Activated naive CD8-positive, alpha-beta T cell treated with anti-CD3 and anti-CD28 coated beads, Interleukin-2, amount 10 ng/mL, durations not matched to agents 7 days and 5 days (primary cell): ENCODE measurements at places on chromosomes 3 and 15.

DNA sequence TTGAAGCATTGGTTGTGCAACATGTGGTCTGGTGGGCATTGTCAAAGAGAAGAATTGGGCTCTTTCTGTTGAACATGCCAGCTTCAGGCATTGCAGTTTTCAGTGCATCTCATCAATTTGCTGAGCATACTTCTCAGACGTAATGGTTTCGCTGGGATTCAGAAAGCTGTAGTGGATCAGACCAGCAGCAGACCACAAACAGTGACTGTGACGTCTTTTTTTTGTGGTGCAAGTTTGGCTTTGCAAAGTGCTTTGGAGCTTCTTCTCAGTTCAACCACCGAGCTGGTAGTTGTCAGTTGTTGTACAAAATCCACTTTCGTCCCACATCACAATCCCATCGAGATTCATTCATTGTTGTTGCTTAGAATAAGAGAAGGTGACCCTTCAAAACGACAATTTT is 84.5 kb downstream of the NPAP1 start:
- H3K4me1 ChIP-seq, result peaks cover 1% of the 10 kb centered on the region
- no peak overlapping the region for H3K4me3 ChIP-seq
- H3K27me3 ChIP-seq, result no peaks in the 10 kb centered on the region
- no peak for DNase-seq

GRCh38 chr3:137061186-137061585 is 103.4 kb downstream of the IL20RB start:
- H3K27me3 ChIP-seq, result peaks cover 3% of the 10 kb centered on the region
- H3K4me3 ChIP-seq, result no peak overlapping the region
- H3K4me1 ChIP-seq, result no peaks in the 10 kb centered on the region

DNA sequence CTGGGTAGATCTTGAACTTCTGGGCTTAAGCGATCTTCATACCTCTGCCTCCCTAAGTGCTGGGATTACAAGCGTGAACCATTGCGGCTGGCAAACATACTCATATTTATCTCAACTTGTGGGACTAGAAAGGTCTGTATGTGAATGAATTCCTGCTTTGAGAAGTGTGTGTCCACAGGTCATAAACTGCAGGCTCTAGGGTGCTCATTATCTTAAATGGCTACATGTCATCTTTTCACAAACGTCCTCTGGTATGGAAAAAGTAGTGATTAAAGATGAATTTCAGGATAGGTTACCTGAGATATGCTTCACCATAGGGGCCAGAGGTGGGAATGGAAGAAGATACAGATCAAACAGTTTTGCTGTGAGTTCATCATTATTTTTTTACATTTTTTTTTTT is 7.8 kb upstream of the HDAC11 start:
- no peak overlapping the region for H3K4me3 ChIP-seq
- peaks cover 13% of the 10 kb centered on the region for H3K27me3 ChIP-seq
- H3K27ac ChIP-seq, result no peak overlapping the region

DNA sequence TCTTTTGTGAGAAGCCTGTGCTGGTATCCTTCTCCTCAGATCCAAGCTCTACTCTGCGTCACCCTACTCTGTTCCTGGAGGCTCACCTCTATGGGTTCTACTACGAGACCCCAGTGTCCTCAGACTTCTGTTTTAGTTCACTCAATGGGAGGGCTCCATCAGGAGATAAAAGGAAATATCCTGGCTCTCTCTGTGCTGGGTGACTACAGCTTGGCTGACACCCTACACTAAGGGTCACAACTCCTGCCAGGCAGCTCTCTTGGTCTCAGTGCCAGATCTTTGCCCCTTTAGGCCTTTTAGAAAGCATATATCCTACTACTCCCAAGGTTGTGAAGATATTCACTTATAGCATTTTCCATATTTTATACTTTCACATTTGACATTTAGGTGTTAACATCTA is 46.5 kb downstream of the SPG11 start:
- no peak for DNase-seq
- H3K36me3 ChIP-seq, result peaks cover 48% of the 10 kb centered on the region
- H3K4me3 ChIP-seq, result no peak overlapping the region
- no peaks in the 10 kb centered on the region for H3K27me3 ChIP-seq
- no peak overlapping the region for H3K27ac ChIP-seq

GRCh38 chr3:126667631-126668449 is 12.9 kb upstream of the TXNRD3 start:
- peaks cover 11% of the 10 kb centered on the region for H3K4me1 ChIP-seq
- peaks cover 6% of the 10 kb centered on the region for H3K36me3 ChIP-seq
- H3K27me3 ChIP-seq, result peaks cover 12% of the 10 kb centered on the region
- DNase-seq, result no peak

GRCh38 chr3:172931746-172932285 is 181.3 kb downstream of the ECT2 start:
- H3K36me3 ChIP-seq, result no peaks in the 10 kb centered on the region
- no peak overlapping the region for H3K27ac ChIP-seq
- H3K4me1 ChIP-seq, result no peaks in the 10 kb centered on the region

- no peaks in the 10 kb centered on the region for H3K36me3 ChIP-seq
- no peaks in the 10 kb centered on the region for H3K4me1 ChIP-seq
- DNase-seq, result no peak
- H3K4me3 ChIP-seq, result no peak overlapping the region
- no peak overlapping the region for H3K27ac ChIP-seq
Measured at GRCh38 chr15:79154483-79155135, 64.0 kb upstream of the RASGRF1 start.

GRCh38 chr15:58190419-58190818 is 52.2 kb downstream of the AQP9 start:
- H3K36me3 ChIP-seq, result no peaks in the 10 kb centered on the region
- DNase-seq, result no peak
- no peak overlapping the region for H3K4me3 ChIP-seq
- H3K27ac ChIP-seq, result no peak overlapping the region

DNA sequence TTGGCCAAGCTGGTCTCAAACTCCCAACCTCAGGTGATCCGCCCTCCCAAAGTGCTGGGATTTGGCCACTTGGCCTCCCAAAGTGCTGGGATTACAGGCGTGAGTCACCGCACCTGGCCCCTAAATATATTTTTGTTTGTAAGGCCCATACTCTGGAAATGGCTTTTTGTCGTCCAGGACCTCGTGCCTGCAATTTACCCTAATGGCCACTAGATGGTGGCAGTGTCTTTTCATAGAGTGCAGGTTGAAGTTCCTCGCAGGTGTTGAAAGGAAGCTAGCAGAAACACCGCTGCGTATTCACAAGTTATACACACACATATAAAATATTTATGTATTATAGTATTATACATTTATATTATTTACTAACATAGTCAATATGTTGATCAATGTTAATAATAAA is 97.2 kb downstream of the LRTM1 start:
- H3K27me3 ChIP-seq, result no peaks in the 10 kb centered on the region
- no peak overlapping the region for H3K27ac ChIP-seq
- no peak for DNase-seq
- H3K36me3 ChIP-seq, result no peaks in the 10 kb centered on the region
- H3K4me3 ChIP-seq, result no peak overlapping the region

DNA sequence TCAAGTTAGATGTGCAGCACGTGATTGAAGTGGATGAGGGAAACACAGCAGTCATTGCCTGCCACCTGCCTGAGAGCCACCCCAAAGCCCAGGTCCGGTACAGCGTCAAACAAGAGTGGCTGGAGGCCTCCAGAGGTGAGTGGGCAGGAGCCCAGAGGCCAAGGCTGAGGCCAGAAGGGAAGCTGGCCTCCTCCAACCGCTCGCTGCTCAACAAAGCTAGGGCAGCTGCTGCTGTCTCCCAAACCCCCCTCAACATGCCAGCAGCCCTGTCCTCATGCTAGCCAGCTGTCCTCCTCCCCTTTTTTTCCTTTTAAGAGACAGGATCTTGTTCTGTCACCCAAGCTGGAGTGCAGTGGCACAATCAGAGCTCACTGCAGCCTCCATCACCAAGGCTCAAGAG is 57.0 kb downstream of the BOC start:
- no peak for DNase-seq
- no peaks in the 10 kb centered on the region for H3K36me3 ChIP-seq
- no peak overlapping the region for H3K27ac ChIP-seq

GRCh38 chr3:135911110-135911509 is 54.4 kb upstream of the PPP2R3A start:
- H3K4me3 ChIP-seq, result no peak overlapping the region
- no peaks in the 10 kb centered on the region for H3K36me3 ChIP-seq
- H3K4me1 ChIP-seq, result no peaks in the 10 kb centered on the region
- H3K27me3 ChIP-seq, result peaks cover 2% of the 10 kb centered on the region
